ENCODE measurements at places on chromosomes 1 and 21.
A peak's percentile ranks its signal among the peaks of the same experiment; 100 is the strongest.

DNA sequence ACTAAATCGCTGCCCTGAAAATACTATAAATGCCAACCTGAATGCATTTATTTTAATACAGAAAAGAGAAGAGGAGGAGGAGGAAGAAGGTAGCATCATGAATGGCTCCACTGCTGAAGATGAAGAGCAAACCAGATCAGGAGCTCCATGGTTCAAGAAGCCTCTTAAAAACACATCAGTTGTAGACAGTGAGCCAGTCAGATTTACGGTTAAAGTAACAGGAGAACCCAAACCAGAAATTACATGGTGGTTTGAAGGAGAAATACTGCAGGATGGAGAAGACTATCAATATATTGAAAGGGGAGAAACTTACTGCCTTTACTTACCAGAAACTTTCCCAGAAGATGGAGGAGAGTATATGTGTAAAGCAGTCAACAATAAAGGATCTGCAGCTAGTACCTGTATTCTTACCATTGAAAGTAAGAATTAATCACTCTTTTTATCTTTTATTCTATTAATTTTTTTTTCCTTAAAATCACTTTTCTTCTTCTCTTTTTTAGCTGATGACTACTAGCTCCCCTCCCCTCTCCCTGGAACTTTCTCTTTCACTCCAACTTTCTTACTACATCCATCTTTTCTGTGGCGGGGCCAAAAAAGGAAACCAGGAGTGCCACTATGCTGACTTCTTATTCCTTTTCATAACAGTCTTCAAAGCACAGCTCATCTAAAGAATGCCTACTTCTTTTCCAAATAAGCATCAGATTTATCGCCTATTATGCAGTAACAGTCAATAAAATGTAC, 36.3 kb downstream of the FUBP1 start:
- DNase-seq: no peak

DNA sequence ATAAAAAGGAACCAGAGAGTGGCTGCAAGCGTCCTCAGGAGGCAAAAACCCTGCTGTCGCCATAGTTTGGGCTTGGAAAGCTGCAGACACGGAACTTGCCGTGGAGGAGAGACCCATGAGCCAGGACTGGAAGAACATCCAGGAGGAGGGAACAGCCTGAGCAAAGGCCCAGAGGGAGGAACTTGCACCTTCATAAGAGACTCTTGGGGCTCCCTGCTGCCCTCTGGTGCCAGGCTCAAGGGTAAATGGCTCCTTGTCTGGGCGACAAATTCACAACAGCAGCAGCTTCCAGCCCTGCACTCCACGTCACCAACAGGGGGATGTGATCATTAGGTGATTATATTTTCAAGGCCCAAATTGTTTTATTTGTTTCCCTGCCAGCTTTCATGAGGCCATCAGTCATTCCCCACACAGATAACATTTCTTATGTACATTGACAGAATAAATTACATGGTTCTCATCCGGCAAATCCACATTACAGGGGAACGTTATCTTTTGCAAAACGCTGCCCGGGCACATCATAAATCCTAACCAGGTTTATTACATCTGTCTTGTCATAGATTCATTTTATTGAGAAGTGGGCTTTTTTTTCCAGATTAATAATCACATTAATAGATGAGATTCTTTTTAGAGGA, 143.0 kb upstream of the GRIK3 start:
- no peak for DNase-seq

- DNase-seq: no peak
These were observed 4.1 kb upstream of the EPS8L3 start for GRCh38 chr1:109767637-109768334.

GRCh38 chr1:23984417-23985186, 4.5 kb upstream of the SRSF10 start:
- DNase-seq: no peak

DNA sequence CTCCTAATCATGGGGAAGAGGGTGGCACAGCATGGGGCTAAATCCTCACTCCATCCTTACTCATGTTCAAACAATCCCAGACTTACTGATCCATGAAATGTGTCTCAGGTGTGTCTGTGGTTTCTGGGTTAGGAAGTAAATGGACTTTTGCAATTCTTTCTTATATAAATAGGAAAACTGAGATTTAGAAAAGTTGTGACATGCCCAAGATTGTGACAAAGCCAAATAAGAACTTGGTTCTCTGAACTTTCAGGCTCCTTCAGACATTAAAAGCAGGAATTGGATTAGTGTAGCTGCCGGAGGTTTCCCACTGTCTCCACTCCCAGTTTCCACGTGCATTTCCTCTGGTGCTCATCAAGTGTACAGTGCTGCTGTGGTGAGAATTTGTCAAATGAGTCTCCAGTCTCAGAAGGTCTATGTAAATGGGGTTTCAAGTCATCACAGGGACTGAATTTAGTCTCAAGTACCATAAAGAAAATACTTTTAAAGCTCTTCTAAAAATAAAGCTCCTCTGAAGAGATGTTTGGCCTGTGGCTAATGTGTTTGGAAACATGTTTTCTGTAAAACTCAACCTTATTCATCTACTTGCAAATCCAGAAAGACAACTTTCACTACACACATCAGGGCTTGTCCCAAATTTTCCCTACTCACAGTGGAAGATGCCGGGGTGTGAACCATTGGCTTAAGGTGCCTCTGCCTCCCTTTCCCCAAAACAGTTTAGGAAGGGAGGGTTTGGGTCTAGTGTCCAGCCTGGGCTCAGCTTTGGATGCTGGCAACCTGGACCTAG, 115.2 kb downstream of the NGF start:
- no peak for DNase-seq

GRCh38 chr21:44420416-44421205, 34.7 kb upstream of the LRRC3 start:
- DNase-seq: no peak

DNA sequence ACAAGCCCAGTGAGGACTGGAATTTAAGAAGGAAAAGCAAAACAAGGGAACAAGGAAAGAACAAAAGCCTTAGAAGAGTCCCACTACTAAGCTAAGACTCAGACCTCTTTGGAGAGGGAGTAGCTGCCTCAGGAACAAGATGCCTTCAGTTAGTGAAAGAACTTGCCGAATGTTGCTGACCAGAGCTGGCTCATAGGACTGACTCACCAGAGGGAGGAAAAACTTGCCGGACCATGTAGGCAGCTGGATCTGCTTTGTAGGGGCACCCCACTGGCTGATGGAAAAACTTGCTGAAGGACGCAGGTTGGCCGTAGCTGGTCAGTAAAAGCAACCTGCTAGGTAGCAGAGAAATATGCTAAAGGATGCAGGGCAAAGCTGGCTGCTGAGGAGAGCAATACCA, 15.3 kb upstream of the ZSWIM5 start:
- no peak for DNase-seq

DNA sequence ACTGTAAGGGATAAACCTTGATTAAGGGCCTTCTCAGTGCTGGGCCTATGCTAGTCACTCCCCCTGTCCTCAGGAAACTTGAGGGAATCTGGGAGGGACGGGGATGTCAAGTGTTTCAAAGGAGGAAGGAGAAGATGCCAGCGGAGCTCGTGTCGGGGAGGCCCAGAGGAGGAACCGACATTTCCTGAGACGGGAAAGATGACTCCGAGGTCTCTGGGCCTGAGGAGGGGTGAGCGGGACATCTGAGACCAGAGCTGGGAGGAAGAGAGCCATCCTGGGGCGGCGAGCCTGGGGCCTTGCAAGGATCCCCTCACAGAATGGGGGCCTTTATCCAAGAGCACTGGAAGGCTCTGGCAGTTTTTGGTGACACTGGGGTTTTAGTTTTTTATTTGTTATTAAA, 10.4 kb downstream of the SLC66A1 start:
- DNase-seq: no peak

GRCh38 chr1:7388488-7389185, 382.5 kb upstream of the VAMP3 start:
- DNase-seq: no peak

GRCh38 chr1:52651904-52652303, 18.9 kb downstream of the SHISAL2A start:
- no peak for DNase-seq

DNA sequence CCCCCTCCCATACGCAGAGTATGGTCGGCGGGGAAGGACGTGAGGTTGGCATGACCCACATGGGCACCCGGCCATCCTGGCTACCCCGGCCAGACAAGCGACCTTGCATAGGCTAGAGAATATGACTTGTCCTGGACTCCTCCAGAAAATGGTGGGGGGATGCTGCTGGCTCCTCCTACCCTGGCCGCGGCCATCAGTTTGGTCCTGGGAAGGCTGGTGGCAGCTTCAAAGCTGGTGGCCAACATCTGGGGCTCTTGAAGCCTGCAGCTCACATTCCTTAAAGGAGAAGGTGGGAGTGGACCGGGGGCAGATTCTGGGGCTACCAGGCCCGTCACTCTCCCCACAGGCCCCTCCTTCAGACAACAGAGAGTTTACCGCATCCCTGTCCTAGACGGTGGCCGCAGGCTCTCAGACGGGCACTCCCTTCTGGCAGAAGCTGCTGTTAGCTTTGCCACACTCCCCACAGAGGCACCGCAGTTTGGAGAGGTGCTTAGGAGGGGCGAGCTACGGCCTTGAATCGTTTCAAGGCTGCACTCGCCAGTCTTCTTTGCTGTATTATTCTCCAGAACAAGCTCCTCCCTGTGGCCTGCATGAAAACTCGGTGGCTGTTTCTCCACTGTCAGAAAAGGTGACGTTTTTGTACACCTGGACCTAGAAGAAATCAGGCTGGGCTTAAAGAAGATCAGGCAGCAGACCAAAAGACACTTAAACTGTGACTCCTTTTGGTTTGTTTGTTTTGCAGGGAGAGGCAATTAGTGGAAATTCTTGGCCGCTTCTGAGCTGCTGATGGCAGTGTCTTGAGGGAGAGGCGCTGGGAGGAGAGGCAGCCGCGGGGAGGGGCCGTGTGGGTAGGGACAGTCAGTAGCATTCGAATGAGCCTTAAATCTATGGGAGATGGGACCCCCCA, 68.0 kb downstream of the RUNX3 start:
- no peak for DNase-seq

DNA sequence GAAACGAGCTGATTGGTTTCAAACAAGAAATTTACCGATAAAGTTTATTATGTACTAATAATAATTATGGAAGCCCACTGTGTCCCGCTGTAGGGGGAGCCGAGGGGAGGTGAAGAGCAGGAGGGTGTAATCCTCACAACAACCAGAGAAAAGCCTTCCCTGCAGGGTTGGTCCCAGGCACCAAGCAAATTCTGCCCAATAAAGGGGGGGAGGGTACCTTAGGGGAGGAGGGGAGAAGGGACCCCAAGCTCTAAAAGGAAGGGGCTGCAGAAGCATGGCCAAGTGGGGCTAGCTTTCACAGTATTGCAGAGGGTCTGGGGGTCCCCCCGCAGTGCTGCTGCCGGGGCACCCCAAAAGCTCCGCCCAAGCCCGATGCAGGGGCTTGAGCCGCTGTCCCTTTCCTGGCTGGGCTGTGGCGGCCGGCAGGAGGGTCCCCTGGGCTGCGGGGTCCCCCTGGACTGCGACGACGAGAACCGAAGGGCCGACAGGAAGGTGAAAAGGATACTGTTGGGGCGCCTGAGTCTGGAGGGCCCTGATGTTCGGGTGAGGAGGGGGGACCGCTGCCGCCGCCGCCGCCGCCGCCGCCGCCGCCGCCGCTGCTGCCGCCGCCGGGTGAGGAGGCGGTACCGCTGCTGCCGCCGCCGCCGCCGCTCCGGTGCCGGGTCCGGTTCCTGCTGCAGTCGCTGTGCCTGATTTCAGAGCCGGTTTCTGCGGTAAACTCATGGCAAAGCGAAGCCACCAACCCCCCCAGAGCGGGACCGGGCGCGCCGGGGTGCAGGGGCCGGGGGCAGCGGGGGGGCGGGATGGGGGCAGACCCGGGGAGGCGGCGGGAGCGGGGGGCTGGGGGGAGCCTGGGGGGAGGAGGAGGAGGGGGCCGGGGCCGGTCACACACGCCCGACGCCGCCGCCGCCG, 771 bp downstream of the EIF4G3 start:
- peak; percentile 35 for DNase-seq

DNA sequence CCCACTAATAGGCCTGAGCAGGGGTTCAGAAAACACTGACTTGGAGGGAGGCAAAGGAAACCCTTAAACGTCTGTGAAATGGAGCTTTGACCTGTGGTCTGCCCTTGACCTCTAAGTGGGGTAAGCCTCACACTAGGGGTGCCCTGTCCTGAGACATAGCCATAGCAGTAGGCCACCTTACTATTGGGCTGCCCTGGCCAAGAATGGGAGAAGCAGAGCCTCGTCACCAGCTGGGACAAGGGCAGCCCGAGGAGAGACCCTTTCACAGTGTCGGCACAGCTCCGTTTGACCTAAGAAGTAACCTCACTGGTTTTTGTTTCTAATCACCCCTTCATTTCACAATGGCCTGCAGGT, 26.4 kb upstream of the IFNAR2 start:
- no peak for DNase-seq

DNA sequence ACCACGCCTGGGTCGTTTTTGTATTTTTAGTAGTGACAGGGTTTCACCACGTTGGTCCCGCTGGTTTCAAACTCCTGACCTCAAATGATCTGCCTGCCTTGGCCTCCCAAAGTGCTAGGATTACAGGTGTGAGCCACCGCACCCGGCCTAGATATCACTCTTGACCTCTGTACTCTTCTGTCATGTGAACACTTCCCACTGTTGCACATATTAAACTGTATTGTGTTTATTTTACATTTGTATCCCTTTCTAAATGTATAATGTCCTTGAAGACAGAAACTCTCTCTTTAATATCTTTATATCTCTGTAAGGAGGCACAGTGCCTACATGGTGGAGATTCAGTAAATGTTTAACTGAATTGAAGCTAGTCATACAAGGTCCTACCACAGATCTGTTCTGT, 19.3 kb upstream of the PSMD4 start:
- DNase-seq: no peak

GRCh38 chr1:167672831-167673230, 42.8 kb downstream of the RCSD1 start:
- no peak for DNase-seq

DNA sequence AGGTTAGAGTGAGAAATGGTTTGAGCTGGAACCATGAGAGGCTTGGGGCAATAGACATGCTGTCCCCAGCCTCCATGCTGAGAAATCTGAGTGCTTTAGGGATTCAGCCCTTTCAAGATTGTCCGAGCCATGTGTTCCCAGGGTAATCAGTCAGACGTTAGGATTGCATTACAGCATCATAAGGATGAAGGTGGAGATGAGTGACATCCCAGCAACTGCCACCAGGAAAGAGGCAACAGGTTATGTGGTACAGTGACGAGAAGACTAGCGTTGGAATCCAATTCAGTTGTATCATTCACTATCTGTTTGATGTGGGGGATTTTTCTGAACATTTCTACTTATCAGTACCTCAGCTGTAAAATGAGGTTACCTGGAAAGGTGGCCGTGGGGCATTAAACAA, 1.7 kb downstream of the CAMK1G start:
- no peak for DNase-seq

DNA sequence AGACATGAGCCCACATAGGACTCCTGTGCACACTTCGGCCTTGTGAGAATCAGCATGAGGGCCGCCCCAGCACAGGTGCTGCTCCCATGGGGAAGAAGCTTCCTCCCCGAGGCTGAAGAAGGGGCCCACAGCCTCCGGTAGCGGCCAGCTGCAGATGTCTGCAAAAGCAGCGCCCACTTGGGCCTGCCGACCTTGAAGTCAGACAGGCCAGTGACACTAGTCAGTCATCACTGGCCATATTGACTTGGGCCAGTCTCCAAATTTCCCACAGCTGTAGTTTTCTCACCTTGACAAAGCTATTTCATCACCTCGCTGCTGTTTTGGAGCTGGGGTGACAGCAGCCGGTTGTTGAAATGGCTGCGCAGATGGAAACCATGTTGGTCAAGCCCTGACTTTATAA, 83.0 kb downstream of the RIPK4 start:
- no peak for DNase-seq

- DNase-seq: no peak
These were observed 2.4 kb downstream of the SSX2IP start for GRCh38 chr1:84687714-84688462.

GRCh38 chr21:29125191-29125590, 5.3 kb upstream of the MAP3K7CL start:
- no peak for DNase-seq

All from effector CD4-positive, alpha-beta T cell (primary cell).